NCI-H1105 (cell line): ENCODE measurements at places on chromosomes 1 and 21.

DNA sequence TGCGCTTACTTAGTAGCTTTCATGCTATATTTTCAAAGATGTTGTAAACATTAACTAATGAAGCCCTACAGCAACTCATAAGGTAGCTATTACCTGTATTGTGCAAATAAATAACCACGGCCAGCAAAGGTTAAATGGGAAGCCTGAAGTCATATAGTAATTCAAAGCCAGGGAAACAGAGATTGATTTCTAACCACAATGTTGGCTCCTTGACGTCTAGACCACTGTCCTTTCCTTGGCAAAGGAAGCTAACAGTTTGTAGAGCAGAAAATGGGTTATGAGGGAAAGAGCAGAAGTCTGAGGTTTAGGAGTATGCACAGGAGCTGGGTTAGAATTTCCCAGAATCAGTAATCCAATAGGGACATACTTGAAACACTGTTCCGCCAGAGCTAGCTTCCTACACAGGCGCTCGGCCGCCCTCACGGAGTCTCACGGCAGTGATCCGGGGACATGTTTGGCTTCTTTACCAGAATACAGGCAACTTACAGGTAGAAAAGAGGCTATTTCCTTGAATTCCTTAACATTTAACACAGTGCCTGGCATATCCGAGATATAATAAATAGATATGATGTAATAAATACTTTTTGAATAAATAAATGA lies 298.8 kb upstream of the LYPLAL1 start:
- DNase-seq = no peak

- no peak for DNase-seq
Observed at GRCh38 chr1:44220001-44220751, 6.9 kb downstream of the DMAP1 start.

GRCh38 chr1:202663131-202663530 lies 47.1 kb downstream of the SYT2 start:
- no peak for DNase-seq

- no peak for DNase-seq
Observed at GRCh38 chr1:107877745-107878144, 87.2 kb downstream of the VAV3 start.

GRCh38 chr1:6783936-6784559 lies 1.2 kb upstream of the CAMTA1 start:
- no peak for DNase-seq

GRCh38 chr1:84255582-84255981 lies 45.9 kb upstream of the SAMD13 start:
- no peak for DNase-seq

DNA sequence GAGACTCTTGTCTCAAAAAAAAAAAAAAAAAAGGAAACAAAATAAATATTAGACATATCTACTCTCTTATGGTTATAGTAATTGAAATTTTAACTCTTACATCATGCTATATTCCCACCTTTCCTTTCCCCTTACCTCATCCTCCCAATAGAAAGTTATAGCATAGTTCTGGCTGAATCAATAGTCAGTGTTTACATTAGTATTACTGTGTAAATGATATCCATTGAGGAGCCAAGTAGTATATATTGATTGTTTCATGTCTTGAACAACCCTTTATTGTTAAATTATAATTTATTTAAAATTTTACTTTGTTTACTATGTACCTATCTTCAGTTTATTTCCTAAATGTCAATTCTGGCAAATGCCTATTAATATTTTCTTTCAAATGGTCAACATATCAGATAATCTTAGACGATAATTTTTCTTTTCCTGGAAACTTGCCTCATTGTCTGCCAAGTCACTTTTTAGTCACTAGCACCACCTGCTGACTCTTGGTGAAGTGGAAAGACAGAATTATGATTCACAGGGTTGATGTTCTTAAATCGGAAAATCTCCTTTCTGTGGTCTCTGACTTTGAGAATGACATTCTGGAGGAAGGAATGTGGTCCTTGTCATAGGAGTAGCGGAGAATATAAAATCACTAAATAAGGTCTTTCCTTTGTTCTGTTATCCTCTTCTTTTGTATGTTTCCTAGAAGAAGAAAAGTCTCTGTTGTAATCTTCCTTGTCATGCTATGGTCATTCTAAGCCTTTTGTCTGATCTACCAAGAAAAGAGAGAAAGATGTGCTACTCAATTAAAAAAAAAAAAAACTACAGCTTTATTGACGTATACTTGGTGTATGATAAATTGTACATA lies 8.6 kb downstream of the HJV start:
- peak; percentile 55 for DNase-seq

GRCh38 chr1:234707641-234708040 lies 97.7 kb upstream of the IRF2BP2 start:
- DNase-seq = no peak

- DNase-seq = no peak
Observed at GRCh38 chr1:29835874-29836273, 599.6 kb downstream of the PTPRU start.

DNA sequence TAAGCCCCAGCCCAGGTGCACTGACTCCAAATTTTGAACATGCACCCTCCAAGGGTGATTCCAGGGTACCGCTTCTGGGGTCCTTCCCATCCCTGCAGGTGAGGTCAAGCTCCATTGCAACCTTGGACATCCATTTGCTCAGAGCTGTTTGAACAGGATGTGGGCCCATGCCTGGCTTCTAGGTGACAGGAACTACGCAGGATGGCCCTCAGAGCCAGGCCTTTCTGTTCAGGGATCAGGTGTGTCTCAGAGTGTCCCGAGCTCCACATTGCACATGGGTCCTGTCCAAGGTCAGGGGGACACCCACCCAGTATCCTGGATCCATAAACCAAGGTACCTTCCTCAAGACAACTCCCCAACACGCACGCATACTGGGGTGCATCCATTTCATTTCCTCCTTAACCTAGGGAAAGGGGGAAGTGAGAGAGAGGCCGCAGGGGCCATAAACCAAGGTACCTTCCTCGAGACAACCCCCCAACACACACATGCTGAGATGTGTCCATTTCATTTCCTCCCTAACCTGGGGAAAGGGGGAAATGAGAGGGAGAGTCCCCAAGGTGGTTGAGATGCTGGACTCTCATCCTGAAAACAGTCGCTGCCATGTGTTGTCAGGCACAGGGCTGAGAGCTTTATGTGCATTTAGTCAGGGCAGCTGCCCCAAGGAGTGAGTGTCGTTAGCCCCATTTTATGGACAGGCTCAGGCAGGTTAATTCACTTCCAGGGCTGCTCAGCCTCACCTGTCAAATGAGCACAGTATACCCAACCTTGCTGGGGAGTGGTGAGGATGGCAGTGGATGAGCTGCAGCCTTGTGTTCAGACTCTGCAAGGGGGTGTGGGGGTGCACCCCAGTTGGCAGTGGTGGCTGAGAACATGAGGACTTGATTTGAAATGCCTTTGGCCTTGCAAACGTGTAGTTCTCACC lies 2.1 kb downstream of the SLC66A1 start:
- DNase-seq = no peak

- no peak for DNase-seq
Observed at GRCh38 chr1:88658419-88658818, 25.7 kb upstream of the PKN2 start.

GRCh38 chr1:240618946-240619345 lies 7.0 kb upstream of the GREM2 start:
- no peak for DNase-seq

GRCh38 chr21:23694390-23694789 lies 1912.9 kb downstream of the MRPL39 start:
- no peak for DNase-seq

- no peak for DNase-seq
Observed at GRCh38 chr1:239164451-239165180, 221.8 kb upstream of the CHRM3 start.

GRCh38 chr1:22388671-22389450 lies 62.8 kb upstream of the ZBTB40 start:
- DNase-seq = no peak

DNA sequence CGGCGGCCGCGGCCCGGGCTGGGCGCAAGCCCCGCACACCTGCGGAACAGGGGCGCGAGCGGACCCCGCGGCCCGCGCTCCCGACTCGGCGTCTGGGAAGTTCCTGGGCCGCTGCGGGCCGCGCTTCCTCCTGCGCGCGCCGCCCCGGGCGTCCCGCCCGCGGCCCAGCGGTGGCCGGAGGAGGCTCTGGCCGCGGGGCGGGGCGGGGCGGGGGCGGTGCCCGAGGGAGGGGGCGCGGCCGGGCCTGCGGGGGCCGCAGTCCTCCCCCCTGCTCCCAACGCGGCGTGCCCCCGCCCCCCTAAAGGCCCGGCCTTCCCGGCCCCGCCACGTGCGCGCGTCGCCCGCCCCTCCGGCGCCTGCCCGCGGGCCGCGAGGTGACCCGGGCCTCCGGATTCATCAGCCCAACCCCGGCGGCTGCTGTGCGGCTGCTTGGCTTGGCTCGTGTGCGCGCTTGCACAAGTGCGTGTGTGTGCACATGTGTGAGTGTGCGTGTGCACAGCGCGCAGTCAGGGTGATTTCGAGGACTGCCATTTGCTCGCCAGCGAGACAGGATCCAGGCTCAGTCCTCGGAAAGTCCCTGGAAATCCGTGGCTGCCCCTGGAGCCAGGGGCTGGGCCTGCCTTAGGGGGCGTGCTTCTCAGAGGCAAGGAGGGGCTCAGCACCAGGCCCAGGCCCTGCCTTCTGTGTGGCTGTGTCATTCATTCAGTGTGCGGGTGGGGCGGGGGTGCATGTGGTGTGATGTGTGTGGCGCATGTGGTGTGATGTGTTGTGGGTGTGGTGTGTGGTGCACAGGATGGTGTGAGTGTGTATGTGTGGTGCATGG lies at the start of gene C2CD2:
Gene C2CD2 (minus strand): TSS at position 188 of the 823 bp plus-strand sequence. CDS start 370 bp downstream, outside the sequence.
- no peak for DNase-seq

GRCh38 chr21:45817345-45817744 lies 164.2 kb upstream of the COL6A1 start:
- no peak for DNase-seq

DNA sequence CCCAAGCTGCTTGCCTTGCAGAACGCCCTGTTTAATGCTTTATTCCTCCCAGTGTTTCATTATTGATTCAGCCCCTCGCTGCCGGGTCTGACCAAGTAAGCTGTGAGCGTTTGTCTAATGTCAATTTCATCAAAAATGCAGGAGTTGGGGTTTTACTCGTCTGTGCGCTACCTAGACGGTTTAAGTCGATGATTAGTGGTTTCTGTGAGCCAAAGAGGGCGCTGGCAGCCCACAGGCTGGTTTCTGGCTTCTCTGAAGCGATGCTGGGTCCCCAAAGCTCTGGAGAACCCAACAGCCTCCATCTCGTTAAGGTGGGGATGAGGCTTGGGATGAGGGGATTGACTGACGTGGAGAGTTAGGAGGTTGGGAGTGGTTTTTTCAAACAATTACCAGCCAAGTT lies 102.9 kb downstream of the SYF2 start:
- DNase-seq = no peak

- no peak for DNase-seq
Observed at GRCh38 chr1:173400387-173400995, 76.6 kb upstream of the PRDX6 start.

DNA sequence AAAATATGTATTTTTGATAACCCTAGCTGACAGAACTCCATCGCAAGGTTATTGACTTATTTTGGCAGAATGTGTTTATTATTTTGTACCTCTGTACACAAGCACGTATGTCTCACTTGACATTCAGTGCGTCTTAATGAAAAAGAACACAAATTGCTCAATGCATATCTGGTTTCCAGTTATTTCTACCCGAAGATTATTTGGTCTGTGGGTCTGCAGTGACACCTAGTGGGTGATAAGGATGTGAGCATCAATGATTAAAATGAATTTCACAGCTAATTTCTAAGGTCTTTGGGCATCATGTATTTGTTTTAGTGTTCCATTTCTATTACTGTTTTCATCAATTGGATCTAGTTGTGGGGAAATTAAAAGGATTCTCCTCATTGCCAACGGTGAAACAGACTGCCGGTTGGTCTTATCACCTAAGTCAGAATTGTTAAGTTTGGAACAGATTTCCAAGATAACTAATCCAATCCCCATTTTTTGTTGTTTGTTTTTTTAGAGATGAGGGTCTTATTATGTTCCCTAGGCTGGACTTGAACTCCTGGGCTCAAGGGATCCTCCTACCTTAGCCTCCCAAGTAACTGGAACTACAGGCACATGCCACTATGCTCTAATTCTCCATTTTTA lies 13.9 kb downstream of the DDX20 start:
- peak; percentile 68 for DNase-seq

GRCh38 chr1:212614453-212615200 lies 6.1 kb downstream of the ATF3 start:
- DNase-seq = no peak

DNA sequence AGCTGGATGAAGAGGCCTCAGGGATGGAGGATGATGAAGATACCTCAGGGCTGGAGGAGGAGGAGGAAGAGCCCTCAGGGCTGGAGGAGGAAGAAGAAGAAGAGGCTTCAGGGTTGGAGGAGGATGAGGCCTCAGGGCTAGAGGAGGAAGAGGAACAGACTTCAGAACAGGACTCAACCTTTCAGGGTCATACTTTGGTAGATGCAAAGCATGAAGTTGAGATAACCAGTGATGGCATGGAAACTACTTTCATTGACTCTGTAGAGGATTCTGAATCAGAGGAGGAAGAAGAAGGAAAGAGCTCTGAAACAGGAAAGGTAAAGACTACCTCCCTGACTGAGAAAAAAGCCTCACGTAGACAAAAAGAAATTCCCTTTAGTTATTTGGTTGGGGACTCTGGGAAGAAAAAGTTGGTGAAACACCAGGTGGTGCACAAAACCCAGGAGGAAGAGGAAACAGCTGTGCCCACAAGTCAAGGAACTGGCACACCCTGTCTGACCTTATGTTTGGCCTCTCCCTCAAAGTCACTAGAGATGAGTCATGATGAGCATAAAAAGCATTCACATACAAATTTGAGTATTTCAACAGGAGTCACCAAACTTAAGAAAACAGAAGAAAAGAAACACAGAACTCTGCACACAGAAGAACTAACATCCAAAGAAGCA lies 15.4 kb downstream of the L1TD1 start:
- no peak for DNase-seq

DNA sequence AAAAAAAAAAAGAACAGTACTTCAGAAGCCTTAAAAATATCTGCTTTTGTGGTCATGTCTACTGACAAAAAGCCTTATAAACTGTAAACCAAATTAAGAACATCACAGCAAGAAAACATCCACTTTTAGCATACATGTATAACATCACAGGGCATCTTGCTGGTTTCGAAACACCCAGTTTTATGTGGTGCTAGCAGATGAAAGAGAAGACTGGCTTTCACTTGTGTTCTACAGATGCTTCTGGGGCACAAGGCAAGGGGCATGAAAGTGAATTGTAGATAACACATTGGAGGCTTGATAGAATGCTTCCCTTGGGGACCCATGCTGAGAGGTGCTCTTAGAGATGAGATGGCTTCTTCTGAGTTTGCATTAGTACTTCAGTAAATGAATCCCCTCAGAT lies 543.7 kb upstream of the PKN2 start:
- no peak for DNase-seq

GRCh38 chr1:53111073-53111556 lies 31.3 kb downstream of the SLC1A7 start:
- DNase-seq = no peak
